Activated CD8-positive, alpha-beta memory T cell treated with anti-CD3 and anti-CD28 coated beads for 1 hour (primary cell): ENCODE measurements at places on chromosomes 2 and 18.

DNA sequence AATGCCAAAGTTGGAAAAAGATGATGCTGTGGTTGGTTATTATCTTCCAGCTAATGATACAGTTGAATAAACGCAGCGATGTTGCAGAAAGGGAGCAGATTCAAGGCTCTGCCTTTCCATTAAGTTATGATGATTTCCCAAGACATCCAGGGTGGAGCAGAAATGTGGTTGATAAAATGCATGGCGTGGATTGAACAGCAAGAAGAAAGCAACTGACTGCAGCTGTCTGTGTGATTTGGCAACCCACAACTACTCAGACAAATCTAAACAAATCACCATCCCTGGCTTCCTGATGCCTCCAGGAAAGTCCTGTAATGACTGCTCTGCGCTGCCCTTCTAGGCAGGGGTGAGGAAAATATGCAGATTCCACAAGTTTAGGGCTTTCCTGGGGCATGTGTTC, 166.3 kb downstream of the NRP2 start:
- no peak for DNase-seq

DNA sequence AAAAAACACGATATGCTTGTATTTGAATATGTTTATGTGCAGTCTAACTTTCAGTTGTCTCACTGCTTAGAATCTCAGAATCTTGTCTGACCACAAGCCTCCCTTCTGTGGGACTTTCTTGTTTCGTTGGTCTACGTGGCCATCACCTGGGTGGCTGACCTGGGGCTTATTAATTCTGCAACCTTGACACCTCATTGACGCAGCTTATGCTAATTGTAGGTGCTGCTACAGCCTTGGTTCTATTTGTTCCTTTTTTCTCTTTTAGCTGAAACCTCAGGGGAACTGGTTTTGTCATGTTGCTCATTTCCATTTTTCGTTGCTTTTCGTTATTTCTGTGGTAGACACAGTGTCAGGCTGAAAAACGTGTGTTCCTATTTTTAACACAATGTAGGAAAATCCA, 273.7 kb downstream of the SLC4A3 start:
- DNase-seq, result no peak

GRCh38 chr2:221205103-221205673, 366.9 kb downstream of the EPHA4 start:
- no peak for DNase-seq

DNA sequence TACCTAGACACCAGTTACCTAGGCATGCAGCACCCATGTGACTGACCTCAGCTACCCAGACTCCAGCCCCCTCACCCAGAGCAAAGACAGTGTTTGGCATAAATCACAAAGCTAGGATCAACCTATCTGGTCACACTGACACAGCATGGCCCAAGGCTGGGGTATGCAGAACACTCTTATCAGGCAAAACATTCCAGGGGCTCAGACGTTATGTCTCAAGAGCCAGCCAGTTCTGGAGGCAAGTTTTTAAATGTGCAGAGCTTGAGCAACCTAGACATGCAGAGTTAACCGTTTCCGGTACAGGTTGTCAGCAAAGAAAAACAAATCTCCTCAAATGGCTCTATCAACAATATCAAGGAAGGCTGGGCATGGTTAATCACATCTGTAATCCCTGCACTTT, 92.8 kb downstream of the AP1S3 start:
- no peak for DNase-seq

- DNase-seq, result no peak
Measured at GRCh38 chr2:99031481-99031880, 95.5 kb upstream of the CRACDL start.
